Activated naive CD8-positive, alpha-beta T cell treated with anti-CD3 and anti-CD28 coated beads, Interleukin-2, amount 10 ng/mL, durations not matched to agents 7 days and 5 days (primary cell): ENCODE measurements at places on chromosomes 5 and 9.

- H3K36me3 ChIP-seq: no peaks in the 10 kb centered on the region
- no peaks in the 10 kb centered on the region for H3K4me1 ChIP-seq
- H3K4me3 ChIP-seq: no peak overlapping the region
- H3K27me3 ChIP-seq: peaks cover 13% of the 10 kb centered on the region
- no peak for DNase-seq
- no peak overlapping the region for H3K27ac ChIP-seq
Observed at GRCh38 chr5:6410421-6410820, 32.1 kb upstream of the MED10 start.

- H3K27me3 ChIP-seq: no peaks in the 10 kb centered on the region
- H3K27ac ChIP-seq: no peak overlapping the region
- H3K4me3 ChIP-seq: no peak overlapping the region
- no peaks in the 10 kb centered on the region for H3K4me1 ChIP-seq
Observed at GRCh38 chr9:100534401-100534800, 43.5 kb upstream of the CAVIN4 start.

- H3K4me1 ChIP-seq: peaks cover 45% of the 10 kb centered on the region
- H3K36me3 ChIP-seq: peaks cover 37% of the 10 kb centered on the region
- no peak for DNase-seq
- no peaks in the 10 kb centered on the region for H3K27me3 ChIP-seq
Observed at GRCh38 chr9:89314955-89315354, 3.3 kb upstream of the SECISBP2 start.

DNA sequence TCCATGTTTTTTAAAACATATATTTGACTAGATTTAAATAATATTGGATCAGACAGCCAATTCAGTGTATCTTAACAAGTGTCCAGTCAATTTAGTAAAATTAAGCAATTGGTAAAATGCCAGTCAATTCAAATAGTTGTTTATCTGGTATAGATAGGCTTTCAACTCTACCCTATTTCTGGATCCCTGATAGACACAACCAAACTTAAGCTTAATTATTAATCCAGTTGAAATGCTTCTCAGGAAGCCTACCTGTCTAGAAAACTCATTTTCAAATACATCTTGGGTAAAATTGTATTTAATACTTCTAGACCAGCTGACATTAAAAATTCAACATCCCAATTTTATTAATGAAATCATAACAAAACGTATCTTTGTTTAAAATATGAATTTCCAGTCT lies 710.8 kb upstream of the GRAMD2B start:
- H3K27me3 ChIP-seq: no peaks in the 10 kb centered on the region
- H3K36me3 ChIP-seq: no peaks in the 10 kb centered on the region
- H3K4me1 ChIP-seq: no peaks in the 10 kb centered on the region
- DNase-seq: no peak

GRCh38 chr5:83777856-83778255 lies 57.2 kb upstream of the HAPLN1 start:
- no peak for DNase-seq
- H3K27me3 ChIP-seq: peaks cover 3% of the 10 kb centered on the region
- no peak overlapping the region for H3K4me3 ChIP-seq
- H3K36me3 ChIP-seq: no peaks in the 10 kb centered on the region
- no peak overlapping the region for H3K27ac ChIP-seq
- H3K4me1 ChIP-seq: no peaks in the 10 kb centered on the region

DNA sequence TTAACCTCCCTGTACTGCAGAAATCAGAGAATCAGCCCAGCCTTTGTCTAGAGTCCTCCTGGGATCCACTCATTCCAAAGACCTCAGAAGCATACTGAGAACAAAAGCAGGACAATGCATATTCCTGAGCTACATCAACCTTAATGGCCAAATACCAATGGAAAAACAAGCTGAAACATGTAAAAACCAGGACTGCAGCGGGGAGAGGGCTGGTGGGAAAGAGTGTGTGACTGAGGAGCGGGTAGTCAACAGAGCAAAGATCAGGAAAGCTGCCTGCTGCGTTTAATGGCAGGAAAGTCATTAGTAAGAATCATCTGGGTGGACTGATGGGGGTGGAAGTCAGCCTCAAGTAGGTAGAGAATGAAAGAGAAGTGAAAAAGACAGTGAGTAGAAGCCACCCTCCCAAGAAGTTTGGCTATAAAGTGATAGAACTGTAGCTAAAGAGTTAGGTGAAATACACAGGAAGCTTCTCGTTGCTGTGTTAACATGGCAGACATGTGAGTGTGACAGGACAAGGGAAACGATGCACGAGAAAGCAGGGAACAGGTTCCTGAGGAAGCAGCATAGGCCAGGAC lies 88.1 kb downstream of the OTULIN start:
- H3K4me1 ChIP-seq: no peaks in the 10 kb centered on the region
- no peak overlapping the region for H3K27ac ChIP-seq
- H3K36me3 ChIP-seq: peaks cover 5% of the 10 kb centered on the region
- H3K27me3 ChIP-seq: no peaks in the 10 kb centered on the region
- no peak overlapping the region for H3K4me3 ChIP-seq
- DNase-seq: no peak

- H3K27ac ChIP-seq: no peak overlapping the region
- H3K4me3 ChIP-seq: no peak overlapping the region
- no peaks in the 10 kb centered on the region for H3K36me3 ChIP-seq
- no peak for DNase-seq
- no peaks in the 10 kb centered on the region for H3K4me1 ChIP-seq
Observed at GRCh38 chr9:13330396-13331004, 51.0 kb upstream of the MPDZ start.

- H3K36me3 ChIP-seq: no peaks in the 10 kb centered on the region
- H3K4me1 ChIP-seq: no peaks in the 10 kb centered on the region
- H3K27me3 ChIP-seq: no peaks in the 10 kb centered on the region
- no peak overlapping the region for H3K27ac ChIP-seq
- DNase-seq: no peak
- H3K4me3 ChIP-seq: no peak overlapping the region
Observed at GRCh38 chr9:115360122-115360521, 242.2 kb upstream of the TNC start.

DNA sequence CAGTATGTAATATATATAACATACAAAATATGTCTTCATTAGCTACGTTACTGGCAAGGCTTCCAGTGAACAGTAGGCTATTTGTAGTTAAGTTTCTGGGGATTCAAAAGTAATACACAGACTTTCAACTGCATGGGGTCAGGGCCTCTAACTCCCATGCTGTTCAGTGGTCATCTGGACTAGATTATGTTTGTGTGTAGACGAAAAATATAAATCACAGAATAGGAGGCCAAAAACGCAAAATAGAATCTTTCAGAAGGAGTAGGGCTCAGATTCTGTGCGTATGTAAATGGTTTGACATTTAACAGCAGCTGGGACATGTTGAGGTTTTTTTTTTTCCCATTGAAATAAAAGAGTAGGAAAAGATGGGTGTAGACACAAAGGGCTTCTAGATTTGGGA lies 1048.7 kb upstream of the WWC1 start:
- no peaks in the 10 kb centered on the region for H3K4me1 ChIP-seq
- H3K27ac ChIP-seq: no peak overlapping the region
- no peaks in the 10 kb centered on the region for H3K36me3 ChIP-seq

DNA sequence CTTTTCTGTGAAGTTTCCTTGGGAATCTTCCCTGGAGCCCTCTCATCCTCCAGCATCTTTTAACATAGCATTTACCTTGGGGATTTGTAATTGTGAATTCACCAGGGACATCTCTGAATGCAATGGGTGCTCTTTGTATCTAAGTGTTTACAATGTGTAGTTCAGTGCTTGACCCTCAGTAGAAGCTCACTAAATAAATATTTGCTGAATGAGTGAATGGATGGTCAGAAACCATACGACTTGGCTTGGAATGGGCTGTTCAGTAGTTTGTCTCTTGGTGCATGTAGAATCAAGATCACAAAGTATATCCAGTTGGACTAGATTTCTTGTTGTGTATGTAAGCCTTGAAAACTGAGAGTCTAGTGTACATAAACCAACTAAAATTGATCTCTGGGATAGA lies 81.8 kb upstream of the MEF2C start:
- H3K4me3 ChIP-seq: no peak overlapping the region
- no peaks in the 10 kb centered on the region for H3K27me3 ChIP-seq

DNA sequence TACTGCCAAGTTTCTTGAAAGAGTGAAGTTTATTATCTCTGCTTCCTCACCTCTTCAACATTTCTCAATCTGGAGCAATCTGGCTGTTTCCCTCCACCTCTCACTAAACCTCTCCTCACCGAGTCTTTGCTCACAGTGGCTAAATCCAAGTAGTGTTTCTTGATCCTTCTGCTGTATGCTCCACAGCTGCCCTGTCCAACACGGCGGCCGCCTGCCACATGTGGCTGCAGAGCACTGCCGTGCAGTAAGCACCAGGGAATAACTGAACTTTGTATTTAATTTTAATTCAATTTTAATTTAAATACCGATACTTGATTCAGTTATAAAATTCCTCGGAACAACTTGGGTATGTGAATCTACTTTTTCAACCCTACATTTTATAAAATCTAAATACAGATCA lies 80.2 kb downstream of the FANCC start:
- H3K27ac ChIP-seq: no peak overlapping the region
- no peaks in the 10 kb centered on the region for H3K4me1 ChIP-seq
- H3K4me3 ChIP-seq: no peak overlapping the region
- no peak for DNase-seq
- no peaks in the 10 kb centered on the region for H3K27me3 ChIP-seq
- peaks cover 26% of the 10 kb centered on the region for H3K36me3 ChIP-seq

DNA sequence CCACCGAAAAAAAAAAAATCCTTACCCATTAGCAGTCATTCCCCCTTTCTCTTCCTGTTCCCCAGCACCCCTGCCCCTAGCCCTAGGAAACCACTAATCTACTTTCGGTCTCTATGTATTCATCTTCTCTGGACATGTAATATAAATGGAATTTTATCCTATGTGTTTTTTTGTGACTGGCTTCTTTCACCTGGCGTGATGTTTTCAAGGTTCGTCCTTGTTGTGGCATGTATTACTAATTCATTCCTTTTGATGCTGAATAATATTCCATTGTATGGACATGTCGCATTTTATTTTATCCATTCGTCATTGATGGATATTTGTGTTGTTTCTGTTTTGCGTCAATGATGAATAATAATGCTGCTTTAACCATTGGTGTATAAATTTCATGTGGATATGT lies 42.8 kb upstream of the SH3GL2 start:
- H3K36me3 ChIP-seq: no peaks in the 10 kb centered on the region
- H3K4me3 ChIP-seq: no peak overlapping the region
- H3K4me1 ChIP-seq: no peaks in the 10 kb centered on the region
- H3K27ac ChIP-seq: no peak overlapping the region
- no peaks in the 10 kb centered on the region for H3K27me3 ChIP-seq
